ENCODE measurements at places on chromosomes 5 and 9. TPM values are rescaled to one million over a fixed set of nuclear protein-coding genes. Genes with fewer than 3 reads are reported as not detected.

ZNF462 gene
- 9.1 TPM for total RNA-seq

IL3 gene
- total RNA-seq = not detected

CDHR2 gene
- not detected for total RNA-seq

UBE2R2 gene
- total RNA-seq = 21.7 TPM

SLC25A48 gene
- not detected for total RNA-seq
